ENCODE measurements at places on chromosomes 7 and 10.

DNA sequence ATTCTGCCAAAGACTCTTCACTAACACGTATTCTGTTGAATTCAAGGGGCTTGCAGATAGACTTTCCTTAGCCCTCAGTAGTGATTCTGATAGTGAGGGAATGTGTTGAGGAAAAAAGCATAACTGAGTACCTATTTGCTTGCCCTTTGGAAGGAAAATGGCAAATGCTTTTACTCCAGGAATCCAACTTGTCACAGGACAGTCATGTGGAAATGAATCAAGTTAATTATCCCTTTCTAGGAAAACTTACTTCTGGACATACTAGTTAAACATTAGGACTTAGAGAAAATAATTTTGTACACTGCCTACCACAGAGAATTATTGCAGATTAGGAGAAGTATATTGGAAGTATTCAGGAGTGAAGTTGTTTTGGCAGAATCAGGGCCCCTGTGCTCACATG, 148.9 kb upstream of the SLC13A1 start:
- DNase-seq, result no peak

GRCh38 chr7:24401628-24402593, 117.9 kb downstream of the NPY start:
- no peak for DNase-seq

- no peak for DNase-seq
These were observed 21.5 kb upstream of the PPP3CB start for GRCh38 chr10:73517166-73517888.

DNA sequence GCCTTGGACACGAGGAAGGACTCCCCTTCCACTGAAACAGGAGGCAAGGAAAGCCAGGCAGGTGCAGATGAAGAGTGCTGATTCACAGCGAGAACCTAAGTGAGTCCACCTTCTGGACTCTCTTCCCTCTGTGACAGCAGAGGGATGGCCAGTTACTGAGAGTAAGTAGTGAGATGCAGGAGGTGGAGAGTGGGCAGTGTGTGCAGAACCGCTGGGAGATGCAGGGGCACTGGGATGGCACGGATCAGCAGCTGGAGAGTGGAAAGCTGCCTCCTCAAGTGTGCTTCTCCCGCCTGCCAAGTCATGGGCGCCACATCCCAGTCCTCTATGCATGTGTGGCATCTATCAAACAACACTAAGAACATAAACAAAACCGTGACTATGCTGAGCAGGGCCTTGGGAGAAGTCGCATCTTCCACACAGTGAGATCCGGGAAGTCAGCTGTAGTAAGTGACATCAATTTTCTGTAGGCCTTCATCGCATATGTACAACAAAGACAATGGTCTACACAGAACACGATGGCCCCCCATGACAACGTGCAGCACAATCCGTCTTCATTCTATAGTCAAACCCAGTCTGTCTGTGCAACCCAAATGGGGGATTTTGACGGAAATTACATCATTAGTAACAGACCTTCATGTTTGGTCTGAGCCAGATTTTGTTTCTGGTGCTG, 217.4 kb upstream of the KLF14 start:
- DNase-seq, result no peak

GRCh38 chr7:37987732-37988131, 67.3 kb downstream of the EPDR1 start:
- no peak for DNase-seq

DNA sequence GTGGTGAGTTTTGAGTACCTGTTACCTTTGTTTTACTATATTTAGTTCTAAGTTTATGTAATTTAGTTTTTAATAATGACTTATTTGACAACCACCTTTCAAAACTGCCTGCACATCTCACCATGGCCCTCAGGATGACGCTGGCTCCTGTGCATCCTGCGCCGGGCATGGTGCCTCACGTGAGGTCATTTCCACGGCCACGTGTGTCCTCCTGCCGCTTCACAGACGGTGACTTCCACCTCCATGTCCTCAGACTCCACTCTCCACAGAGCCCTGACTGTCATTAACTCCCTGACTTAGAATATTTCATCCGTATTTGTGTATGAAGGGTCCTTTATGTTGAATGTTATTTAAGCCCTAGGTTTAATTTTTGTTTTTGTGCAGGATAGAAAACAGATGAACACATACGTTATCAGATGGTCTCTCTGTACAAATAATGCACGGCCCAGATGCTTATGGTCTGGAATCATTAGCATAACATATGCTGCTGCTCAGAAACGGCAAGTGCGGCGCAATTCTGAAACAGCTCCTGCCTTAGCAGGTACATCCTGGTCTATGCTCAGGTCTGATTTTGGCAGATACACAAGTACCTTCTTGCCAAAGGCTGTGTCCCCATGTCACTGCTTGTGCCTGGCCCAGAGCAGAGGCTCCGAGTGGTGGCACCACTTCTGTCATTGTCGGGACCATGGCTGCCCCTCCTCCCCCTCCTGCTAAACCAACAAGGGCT, 155.8 kb downstream of the WDR37 start:
- no peak for DNase-seq

DNA sequence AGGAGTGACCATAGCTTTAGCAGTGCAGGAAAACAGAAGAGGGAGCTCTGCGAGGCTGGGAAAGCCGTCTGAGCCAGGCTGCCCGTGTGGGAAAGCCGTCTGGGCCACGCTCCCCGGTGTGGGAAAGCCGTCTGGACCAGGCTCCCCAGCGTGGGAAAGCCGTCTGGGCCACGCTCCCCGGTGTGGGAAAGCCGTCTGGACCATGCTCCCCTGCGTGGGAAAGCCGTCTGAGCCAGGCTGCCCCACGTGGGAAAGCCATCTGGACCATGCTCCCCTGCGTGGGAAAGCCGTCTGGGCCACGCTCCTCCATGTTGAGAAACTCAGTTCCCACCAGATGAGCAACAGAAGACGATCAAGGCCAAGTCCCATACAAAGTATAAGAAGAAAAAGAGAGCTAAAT, 101.8 kb downstream of the GALNT11 start:
- no peak for DNase-seq

DNA sequence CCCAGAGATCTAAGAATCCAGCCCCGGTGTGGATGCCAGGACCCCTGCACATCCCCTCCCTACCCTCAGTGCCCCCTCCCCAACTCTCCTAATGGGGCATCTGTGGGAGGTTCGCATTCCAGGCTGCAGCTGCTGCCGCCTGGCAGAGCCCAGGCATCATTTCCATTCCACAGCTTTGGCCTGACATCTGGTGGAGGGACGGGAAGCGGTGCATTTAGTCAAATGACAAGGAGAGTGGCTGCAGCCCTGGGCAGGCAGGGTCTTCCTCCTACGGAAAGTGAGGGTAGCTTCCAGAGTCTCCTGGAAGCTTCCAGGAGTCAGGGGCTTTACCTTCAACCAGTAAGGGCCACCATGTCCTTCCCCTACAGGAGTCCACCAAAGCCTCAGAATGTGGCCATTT, 30.8 kb downstream of the PRLHR start:
- no peak for DNase-seq

DNA sequence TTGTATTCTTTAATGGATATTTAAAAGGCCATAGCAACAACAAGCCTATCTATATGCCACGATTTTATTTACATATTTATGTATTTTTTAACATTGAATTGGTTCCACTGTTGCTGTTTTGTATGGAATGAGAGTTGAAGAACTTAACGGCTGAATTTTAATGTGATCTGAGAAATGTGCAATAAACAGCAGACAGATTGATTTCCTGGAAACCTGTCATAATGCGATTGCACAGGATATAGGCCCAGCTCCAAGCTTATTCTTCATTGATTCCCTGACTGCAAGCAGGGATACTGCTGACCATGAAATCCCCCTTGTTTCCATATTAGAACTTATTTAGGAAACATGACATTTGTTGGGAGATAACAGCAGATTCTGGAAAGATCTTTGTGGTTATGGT, 195.6 kb downstream of the KCND2 start:
- no peak for DNase-seq

DNA sequence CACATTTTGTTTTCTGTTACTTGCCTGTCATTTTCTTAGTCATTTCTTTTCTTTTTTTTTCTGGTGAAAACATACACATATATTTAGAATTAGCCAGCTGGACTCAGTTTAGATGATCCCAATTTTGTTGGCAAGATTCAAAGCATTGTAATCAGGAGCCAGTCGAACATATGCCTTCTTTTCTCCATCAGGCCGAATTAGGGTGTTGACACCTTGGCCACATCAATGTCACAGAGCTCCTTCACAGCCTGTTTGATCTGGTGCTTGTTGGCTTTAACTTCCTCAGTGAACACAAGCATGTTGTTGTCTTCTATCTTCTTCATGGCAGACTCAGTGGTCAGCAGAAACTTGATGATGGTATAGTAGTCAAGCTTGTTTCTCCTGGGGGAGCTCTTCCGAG, 32.6 kb downstream of the PHF14 start:
- DNase-seq, result no peak

DNA sequence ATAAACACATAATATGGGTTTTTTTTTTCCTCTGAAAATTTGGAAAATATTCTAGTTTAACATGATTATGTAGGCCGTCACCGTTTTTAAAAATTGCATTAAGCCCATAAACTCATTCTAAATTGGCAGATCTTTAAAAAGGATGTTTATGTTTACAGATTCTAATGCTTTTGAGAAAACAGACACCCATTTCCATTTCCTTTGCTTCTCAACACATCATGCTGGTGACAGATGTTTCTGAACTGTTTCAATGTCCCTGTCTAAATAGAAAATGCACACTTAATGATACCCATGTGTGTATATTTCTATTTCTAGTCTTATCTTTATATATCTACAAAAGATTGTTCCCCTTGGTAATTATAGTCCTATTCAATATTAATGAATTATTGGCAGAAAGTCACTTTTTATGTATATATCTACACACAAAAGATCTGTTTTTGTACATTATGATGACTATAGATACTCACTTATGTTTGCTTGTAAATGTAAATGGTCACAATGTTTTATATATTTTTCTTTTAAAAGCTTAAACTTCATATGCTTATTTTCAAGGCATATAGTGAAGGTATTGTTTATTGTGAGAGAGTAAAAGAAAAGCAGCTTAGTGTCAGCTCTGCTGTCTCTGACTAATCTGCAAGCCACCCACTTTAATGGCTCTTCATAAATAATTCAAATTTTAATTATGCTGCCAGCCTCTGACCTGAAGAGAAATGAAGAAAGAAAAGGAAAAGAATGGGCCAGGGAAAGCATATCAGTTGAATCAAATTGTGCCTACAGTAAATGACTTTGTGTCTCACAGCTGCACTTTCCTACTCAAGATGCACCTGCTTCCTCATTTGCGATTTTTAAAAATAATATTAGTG, 179.4 kb downstream of the CACNA2D1 start:
- DNase-seq, result no peak

DNA sequence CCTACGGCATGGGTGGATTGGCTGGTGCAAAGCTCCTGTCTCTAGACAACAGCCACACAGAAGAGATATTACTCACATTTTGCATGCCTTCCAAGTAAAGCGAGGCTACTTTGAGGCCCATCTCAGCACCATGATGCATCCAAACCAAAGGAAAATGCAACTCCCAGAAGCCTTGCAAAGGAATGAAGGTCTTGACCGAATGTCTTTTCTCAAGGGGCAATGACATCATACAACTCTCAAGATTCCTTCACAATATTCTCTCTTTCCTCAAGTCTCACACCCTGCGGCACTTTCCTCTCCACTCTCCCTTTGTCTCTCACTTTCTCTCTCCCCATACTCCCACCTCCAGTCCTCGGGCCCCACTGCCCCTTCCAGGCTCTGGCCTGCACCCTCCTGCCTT, 44.8 kb upstream of the CPXM2 start:
- no peak for DNase-seq

GRCh38 chr10:101901340-101901739, 57.7 kb upstream of the KCNIP2 start:
- DNase-seq, result no peak
